Mucosa of descending colon (tissue), 3 donors: ENCODE measurements at places on chromosomes 4 and X. TPM values are rescaled to one million over a fixed set of nuclear protein-coding genes. Genes with fewer than 3 reads are reported as not detected.

DNA sequence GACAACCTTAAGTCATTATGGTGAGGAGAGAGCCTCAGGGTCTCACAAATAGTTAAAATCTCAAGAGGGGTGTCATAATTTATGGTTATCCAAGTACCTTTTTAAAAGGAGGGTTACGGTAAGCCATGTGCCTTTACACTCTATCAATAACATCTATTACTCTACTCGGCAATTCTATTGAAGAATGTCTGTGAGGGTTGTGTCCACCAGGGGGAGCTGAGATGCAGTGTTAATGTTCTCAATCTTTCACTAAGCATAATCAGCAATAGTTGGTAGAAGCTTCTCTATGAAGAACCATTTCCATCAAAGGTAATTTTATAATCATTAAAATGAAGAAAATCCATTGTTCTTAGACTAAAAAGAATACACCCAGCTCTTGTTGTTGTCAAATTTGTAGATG is 457.4 kb downstream of the CENPC start:
- peak; percentile 71 for DNase-seq

DNA sequence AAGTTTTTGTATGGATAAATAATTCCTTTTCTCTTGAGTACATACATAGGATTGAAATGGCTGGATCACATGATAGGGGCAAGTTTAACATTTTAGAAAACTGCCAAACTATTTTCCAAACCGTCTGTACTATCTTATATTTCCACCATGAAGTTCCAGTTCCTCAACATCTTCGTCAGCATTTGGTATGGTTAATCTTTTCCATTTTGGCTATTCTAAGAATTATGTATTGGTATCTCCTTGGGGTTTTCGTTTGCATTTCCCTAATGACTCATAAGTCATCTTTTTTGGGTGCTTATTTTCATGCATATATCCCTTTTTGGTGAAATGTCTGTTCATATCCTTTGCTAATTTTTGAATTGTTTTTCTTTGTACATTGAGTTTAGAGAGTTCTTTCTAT is 227.7 kb downstream of the DLG3 start:
- DNase-seq, result no peak

- DNase-seq, result no peak
Observed at GRCh38 chrX:24899391-24899790, 116.4 kb downstream of the ARX start.

DNA sequence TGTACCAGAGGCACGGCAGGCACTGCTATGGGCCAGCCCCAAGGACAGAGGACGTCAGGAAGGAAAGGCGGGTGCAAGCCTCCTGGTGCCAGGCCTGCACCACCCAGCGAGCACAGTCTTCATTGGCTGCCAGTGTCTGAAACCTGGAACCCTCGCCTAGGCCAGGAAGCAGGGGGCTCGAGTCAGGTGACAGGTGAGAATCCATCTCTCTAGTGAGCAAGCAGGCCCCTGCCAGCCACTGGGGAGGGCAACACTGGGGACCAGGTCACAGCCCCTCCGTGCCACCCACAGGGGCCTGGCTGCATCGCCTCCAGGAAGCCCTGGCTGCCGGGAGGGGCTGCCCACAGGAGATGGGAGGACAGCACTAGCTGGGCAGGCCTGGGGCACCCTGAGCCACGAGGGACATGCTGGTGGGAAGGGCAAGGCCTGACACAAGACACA is 6.9 kb upstream of the HAUS3 start:
- no peak for DNase-seq

ANK2 gene
- total RNA-seq, result 21.0 TPM

TMEM150C gene
- 3.4 TPM for total RNA-seq

ARHGAP36 gene
- not detected for total RNA-seq

SPANXN4 gene
- not detected for total RNA-seq

HERC5 gene
- total RNA-seq, result 1.9 TPM

PABPC1L2A gene
- not detected for total RNA-seq
